ENCODE measurements at places on chromosomes 11 and 22.
A peak's percentile ranks its signal among the peaks of the same experiment; 100 is the strongest.

- no peak for DNase-seq
Observed at GRCh38 chr11:2174361-2174760, 2.7 kb upstream of the TH start.

DNA sequence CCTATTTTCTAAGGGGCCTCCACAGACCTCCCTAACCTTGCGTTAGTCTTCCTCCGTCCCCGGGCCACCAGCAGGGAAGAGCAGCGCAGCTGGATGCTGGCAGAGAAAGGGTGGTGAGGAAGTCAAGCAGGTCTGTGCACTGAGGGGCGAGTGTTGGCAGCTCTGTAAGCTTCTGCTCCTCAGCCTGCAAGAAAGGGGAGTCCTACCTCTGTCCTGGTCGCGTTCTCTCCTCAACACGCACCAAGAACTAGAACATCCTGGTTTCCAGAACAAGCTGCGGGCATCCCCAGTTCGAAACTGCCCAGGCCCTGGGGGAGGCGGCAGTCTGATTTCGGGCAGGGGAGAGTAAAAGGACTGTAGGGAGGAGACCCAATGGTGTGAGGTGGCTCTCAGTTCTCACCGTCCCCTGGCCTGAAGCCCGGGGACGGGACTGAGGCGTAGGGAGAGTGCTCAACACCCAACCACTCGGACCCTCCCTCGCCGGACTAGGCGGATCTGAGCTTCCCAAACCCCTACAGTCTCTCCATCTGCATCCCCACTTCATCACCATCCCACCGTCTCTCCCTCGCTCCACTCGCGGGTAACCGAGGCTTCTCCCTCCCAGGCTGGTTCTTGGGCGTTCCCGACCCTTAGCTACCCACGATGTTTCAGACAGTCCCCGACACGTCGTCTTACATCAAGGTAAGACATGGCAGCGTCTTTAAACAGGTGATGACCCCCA lies 7.7 kb upstream of the FLI1 start:
- no peak for DNase-seq

GRCh38 chr11:15776366-15776765 lies 580.0 kb downstream of the SOX6 start:
- no peak for DNase-seq

GRCh38 chr11:66363805-66364535 lies 7.6 kb downstream of the SLC29A2 start:
- peak; percentile 61 for DNase-seq

DNA sequence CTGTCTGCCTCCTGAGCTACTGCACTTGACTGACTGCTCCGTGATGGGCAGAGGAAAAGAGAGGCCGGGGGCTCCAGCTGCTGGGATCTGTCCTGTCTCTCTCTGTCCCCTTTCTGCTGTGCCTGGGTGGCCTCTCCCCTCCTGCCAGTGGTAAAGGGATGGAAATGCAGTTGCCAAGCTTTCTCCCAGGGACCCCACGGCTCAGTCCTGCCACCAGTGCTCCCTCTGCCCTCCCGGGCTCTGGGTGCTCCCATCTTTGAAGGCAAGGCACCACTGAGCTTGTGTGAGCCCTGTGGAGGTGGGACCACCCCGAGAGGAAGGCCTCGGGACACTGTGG lies 32.0 kb downstream of the NADSYN1 start:
- DNase-seq, result no peak

GRCh38 chr11:2849994-2850770 lies 35.4 kb downstream of the CDKN1C start:
- no peak for DNase-seq

DNA sequence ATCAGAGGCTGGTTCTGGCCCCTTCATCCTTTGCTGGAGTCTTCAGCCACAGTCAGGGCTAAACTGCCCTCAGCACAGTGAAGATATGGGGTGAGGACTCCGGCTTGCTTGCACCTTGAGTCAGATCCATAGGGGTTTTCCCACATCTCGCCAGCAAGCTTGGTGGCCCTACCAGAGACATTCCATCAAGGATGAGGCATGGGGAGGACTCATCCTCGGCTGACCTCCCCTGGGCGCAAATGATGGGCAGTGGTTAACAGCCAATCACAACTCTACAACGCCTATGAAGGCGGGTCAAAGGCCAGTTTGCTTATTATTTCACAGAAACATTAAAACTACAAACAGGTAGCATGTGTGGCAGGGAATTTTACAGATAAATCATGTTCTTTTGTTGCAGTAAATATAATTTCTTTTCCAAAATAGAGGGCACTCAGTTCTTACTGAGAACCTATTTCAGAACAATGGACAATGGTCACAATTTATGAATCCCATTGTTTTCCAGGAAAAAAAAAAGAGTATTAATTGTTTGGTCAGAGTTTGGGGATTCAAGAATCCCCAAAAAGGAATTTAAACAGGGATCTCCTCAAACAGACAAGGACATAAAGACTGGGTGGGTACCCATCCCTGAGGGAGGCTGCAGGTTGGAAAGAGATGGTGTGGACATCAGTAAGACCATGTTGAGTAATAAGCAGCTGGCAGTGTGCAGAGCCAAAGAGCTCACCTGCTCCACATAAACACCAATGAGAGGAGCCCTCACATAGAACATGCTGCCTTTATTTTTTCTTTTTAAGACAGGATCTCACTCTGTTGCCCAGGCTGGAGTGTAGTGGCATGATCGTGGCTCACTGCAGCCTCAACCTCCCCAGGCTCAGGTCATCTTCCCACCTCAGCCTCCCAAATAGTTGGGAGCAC lies 14.8 kb downstream of the PLAAT3 start:
- no peak for DNase-seq

- DNase-seq, result no peak
Observed at GRCh38 chr22:19579115-19579811, 55.1 kb upstream of the CLDN5 start.

DNA sequence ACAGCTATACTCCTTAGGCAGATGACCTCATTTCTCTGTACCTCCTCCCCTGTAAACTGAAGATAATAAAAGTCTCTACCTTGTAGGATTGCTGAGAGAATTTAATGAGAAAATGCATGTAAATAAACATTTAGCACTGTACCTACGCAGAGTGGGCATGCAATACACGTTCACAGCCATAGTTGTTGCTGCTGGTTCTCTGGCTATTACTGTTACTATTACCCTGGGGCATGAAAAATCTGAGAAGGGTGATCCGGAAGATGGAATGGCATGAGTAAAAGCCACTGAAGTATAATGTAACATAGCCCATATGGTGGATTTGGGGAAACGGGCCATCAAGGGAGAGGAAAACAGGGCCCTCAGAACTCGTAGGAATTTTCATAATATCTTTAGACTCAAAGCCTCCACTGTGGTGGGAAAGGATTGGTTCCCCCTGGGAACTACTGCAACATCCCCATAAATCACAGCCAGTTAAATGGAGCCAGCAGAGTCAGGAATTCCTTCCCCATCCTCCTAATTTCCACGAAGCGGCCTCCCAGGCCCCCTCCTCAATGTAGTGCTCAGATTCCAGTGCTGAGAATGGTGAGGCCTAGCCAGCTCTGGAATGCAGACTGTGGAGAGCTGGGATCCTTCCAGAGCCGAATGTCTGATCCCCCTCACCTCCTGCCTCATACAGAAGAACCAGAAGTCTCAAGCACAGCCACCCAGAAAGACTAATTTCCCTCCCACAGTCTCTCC lies 205.3 kb downstream of the MN1 start:
- no peak for DNase-seq

DNA sequence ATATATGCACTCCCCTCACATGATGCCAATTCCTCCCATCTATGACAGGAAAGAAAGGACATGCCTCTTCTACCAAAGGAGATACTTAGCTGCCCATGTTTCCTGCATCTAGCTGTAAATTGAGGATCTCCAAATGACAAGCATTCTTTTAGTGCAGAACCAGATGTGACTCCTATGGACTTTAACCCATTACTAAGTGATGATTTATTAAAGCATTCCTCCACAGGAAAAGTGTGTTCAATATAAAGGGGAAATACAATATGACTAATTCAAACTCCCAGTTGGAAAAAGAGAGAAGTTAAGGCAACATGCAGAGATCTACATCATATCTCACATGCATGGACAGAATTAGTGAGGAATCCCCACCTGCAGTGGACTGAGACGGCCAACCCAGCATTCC lies 221.3 kb downstream of the FAM76B start:
- no peak for DNase-seq

- DNase-seq, result no peak
Observed at GRCh38 chr11:101456812-101457211, 127.0 kb downstream of the TRPC6 start.

DNA sequence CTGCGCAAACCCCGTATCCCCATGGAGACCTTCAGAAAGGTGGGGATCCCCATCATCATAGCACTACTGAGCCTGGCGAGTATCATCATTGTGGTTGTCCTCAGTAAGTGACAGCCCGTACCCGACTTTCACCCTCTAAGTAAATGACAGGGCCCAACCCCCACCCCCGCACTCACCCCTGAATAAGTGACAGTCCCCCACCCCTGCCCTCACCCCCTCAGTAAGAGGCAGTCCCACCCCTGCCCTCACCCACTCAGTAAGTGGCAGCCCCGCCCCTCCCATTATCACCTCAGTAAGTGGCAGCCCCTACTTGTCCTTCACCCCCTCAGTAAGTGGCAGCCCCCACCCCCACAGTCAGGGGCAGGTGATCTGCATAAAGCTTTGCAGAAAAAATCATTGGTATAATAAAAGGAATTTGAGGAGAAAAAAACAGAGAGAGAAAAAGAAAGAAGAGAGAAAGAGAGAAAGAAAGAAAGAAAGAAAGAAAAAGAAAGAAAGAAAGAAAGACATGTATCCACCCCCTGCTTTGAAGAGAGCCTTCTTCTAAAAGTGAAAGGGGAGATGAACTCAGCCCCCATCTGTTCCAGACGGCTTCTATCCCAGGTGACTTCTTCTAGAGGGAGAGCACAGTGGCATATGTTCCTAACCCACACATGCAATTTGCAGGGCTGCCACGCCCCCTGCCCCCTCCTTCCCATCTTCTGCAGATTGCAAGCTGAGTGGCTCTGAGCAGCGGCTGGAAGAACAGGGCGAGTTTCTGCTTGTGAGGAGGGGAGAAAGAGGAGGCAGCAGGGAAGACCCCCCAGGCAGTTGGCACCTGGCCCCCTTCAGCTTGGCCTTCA lies 12.5 kb upstream of the SMIM35 start:
- DNase-seq, result no peak

GRCh38 chr11:110392056-110392455 lies 37.7 kb upstream of the FDX1 start:
- no peak for DNase-seq

- no peak for DNase-seq
Observed at GRCh38 chr22:20553947-20554741, 46.7 kb downstream of the MED15 start.

DNA sequence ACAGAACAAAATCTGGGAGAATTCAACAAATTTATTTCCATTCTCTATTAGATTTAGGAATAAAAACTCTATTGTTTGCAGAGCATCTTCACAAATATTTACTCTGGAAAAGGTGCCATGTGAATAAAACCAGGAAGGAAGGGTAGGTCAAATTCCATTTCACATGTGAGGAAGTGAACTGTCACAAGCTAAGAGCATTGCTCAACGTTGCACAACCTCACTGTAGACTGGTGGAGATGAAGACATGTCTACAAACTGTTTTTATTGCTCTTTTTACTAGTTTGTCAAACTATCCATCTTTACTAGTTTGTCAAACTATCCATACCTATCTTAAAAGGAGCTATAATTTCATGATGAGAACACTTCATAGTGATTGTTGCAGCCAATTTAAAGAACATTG lies 236.4 kb downstream of the CNTN5 start:
- no peak for DNase-seq

- DNase-seq, result no peak
Observed at GRCh38 chr11:10828402-10828801, 19.7 kb upstream of the EIF4G2 start.

DNA sequence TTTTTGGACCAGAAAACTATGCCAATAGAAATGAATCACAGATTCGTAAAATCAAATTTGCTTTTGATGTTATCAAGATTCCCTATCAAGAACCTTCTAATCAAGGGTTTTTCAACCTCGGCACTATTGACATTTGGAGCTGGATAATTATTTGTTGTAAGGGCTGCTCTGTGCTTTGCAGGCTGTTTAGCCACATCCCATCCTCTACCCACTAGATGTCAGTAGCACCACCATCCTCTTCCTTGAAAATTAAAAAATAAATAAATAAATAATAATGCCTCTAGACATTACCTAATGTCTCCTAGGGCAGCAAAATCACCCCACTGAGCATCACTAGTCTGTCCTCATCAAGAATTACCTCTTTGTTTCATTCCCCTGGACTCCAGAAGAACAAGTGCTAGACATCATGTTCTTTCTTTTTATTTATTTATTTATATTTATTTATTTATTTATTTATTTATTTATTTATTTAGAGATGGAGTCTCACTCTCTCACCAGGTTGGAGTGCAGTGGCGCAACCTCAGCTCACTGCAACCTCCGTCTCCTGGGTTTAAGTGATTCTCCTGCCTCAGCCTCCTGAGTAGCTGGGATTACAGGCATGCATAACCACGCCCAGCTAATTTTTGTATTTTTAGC lies 744.7 kb downstream of the KCNA4 start:
- DNase-seq, result no peak

- DNase-seq, result no peak
Observed at GRCh38 chr11:79937676-79938334, 497.0 kb upstream of the TENM4 start.

GRCh38 chr11:79304599-79305212 lies 136.1 kb downstream of the TENM4 start:
- DNase-seq, result no peak

DNA sequence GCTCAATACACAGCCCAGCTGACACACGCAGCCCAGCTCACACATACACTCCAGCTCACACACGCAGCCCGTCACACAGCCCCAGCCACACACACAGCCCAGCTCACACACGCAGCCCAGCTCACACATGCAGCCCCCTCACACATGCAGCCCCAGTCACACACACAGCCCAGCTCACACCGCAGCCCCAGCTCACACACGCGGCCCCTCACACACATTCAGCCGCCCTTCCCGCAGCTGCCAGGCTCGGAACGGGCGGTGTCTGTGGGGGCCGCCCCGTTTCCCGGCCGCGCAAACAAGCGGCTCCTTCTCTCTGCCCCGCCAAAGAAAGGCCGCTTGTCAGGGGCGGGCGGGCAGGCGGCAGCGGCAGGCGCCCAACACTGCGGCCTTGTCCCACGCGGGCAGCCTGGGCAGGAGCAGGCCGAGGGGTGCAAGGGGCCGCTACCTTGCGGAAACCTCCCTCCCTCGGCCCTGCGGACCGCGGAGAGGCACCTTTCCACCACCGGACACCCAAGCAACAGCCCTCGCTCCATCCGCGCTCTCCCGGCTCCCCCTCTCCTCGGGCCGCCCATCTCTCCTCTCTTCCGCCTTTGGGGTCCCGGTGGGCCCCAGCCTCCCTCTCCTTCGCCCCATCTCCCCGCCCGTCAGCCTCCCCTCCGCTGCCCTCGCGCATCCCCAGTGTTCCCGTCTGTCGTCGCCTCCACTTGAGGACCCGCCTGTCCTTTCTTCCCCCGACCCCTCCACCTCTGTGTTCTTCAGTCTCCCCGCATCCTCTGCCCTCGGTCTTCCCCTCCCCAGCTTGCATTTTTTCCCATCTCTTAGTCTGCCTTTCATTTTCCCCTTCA lies 2.2 kb downstream of the PHLDB1 start:
- no peak for DNase-seq
